ENCODE measurements at places on chromosomes 4 and X. TPM values are rescaled to one million over a fixed set of nuclear protein-coding genes. Genes with fewer than 3 reads are reported as not detected.

DNA sequence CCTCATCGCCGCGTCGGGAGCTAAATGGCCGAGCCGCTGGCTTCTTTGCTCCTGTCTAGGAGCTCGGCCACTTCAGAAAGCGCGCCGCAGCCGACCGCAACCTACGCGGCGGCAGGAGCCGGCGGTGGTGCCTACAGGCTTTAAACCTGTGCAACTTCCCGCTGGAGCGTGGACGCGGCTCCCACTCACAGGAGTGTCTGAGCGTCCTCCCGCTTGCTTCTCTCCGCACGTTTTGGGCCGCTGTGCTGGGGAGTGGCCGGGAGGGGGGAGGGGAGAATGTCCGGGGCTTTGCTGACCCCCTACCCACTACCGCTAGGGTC lies 1.0 kb downstream of the NHSL2 start:
- no peak for DNase-seq

DNA sequence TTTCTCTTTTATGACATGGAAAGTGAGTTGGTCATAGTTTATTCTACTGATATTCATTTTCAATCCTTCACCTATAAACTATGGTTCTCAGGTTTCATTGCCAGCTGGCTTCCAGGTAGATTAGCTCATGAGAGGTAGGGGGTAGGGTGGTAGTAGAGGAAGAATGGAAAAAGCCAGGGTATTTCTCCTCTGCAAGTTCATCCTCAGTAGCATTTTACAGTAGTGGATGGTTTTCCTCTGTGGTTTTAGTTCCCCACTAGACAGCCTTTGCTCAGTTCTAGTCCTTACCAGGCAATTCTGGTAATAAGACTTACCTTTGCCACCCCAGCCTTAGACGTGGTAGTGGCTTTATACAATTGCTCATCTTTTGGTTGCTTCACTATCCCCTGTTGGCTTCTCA lies 8.9 kb upstream of the NAA11 start:
- DNase-seq = no peak

DNA sequence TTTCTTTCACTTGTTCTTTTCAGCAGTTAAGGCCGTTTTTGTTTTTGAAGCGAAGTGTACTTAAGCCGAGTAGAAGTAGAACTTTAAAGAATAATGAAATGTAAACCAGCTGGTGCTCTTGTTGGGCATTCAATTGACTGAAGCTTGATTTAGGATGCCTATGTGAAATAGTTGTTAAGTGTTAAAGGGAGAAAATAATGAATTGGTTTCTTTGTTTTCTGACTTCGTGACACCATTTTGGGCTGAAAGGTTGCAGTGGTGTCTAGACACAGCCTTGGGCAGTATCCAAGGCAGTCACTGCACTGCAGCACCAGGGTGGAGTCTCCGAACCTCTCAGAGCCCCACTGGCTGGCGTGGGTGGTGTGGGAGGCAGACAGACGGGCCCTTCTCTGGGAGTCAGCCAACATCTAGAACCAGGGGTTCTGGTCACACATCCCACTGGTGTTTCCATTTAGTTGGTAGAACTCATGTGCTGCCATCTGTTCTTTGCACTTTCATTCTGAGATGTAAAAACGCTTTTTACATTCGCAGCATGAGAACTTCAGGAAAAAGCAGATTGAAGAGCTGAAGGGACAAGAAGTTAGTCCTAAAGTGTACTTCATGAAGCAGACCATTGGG lies 3.5 kb downstream of the UCHL1 start:
- DNase-seq = no peak

DIAPH2 gene
- 11.8 TPM for polyA plus RNA-seq

SATL1 gene
- polyA plus RNA-seq = not detected

- DNase-seq = no peak
Measured at GRCh38 chr4:181659202-181659601, 584.0 kb upstream of the TENM3 start.

DNA sequence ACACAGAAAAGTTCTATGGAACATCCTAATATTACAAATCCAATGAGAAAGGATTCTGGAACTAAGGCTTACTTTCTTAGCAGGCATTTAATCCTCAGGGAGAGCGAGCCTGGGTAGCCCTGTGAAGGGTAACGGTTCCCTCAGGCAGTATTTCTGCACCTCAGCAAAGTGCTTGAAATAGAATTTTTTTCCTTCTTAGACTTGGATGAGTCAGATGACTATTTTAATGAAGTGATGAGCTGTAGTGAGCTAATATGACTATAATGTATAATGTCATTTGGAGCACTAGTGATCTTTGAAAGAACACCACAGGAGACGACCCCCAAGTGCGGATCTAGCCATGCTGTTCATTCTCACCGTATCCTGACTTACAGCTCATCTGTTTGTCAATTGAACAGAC lies 493.0 kb upstream of the FAM241A start:
- no peak for DNase-seq

DNA sequence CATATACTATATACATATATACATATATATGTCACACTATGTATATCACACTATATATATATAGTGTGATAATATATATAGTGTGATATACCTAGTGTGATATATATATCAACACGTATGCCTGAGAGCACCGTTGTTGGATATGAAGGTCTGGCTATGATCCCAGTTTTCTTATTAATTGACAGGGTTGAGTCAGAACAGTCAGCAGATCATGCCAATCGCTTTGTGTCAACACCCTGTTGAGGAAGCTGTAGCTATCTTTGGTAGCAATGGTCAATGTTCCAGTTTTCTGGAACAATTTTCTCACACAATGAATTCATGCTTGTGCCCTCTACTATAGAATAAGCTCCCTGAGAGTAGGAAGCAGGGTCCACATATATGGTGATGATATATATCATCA lies 496.0 kb upstream of the AGA start:
- DNase-seq = no peak

AKAP4 gene
- polyA plus RNA-seq = not detected

RTL9 gene
- polyA plus RNA-seq = 0.10 TPM

- no peak for DNase-seq
Measured at GRCh38 chr4:141757287-141757686, 120.9 kb downstream of the IL15 start.

- no peak for DNase-seq
Measured at GRCh38 chrX:1871887-1872286, 257.0 kb downstream of the ASMT start.

- no peak for DNase-seq
Measured at GRCh38 chrX:68115371-68115770, 317.9 kb downstream of the OPHN1 start.

CACNA1F gene
- 0.10 TPM for polyA plus RNA-seq

PF4V1 gene
- not detected for polyA plus RNA-seq

- no peak for DNase-seq
Measured at GRCh38 chrX:68018248-68019203, 414.8 kb downstream of the OPHN1 start.

NDNF gene
- 22.2 TPM for polyA plus RNA-seq

DNA sequence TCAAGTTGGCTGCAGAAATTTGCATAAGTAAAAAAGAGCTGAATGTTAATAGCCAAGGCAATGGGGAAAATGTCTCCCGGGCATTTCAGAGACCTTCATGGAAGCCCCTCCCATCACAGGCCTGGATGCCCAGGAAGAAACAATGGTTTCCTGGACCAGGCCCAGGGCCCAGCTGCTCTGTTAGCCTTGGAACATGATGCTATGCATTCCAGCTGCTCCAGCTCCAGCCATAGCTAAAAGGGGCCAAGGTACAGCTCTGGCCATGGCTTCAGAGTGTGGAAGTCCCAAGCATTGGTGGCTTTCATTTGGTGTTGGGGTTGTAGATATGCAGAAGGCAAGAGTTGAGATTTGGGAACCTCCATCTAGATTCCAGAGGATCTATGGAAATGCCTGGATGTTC lies 508.3 kb downstream of the SPRY1 start:
- DNase-seq = no peak

DNA sequence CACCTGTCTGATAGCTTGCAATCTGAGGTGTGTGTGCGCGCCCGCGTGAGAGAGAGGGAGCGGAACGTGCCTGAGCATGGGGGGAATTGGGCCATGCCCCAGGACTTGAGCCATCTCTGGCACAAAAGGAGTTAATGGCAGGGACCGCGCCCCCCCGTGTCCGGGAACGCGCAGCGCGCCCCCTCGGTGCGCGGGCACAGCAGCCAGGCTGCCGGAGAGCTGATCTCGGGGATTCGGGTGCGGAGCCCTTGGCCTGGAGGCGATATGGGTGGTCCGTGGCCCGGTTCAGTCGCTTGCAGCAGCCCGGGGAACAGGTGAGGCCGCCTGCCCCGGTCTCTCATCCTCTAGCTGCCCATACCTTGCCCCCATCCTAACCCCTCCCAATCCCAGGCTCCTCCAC lies at the start of gene NLGN3:
TSS of gene NLGN3 (plus strand) at position 191 of the 400 bp plus-strand sequence. CDS start 2,909 bp downstream, outside the sequence.
- DNase-seq = no peak

DNA sequence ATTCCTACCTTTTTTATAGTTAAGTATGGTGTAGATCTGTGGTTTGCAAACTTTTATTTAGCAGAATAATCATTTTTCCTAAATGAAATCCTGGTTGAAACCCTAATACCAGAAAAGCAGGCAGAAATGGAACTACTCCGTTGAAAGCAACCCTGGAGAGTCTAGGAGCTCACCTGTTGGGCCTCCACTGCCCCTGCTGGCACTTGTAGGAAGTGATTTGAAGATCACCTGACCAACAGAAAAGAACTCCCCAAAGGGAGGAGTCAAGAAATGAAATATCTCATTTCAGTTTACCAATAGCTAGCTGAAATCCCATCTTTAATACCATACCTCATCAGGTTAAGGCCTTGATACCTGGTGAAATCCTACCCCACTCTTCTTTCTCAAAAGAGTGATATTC lies 277.1 kb downstream of the KLHL13 start:
- DNase-seq = no peak

DNA sequence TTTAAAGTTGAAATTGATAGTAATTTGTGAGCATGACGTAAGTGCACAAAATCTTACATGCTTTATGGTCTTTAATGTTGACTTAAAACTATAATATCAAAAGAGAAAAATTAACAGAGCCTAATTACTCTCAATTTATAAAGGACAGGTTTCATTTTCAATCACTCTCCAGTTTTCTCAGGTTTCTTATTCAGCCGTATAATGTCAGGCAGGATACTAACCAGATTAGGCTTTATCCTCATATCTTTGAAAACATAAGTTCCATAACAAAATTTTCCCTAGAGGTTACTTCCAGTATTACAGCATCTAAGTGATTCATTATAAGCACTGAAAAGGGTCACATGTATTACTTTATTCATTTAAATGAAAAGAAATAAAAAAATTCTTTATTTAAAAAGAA lies 492.1 kb downstream of the PACRGL start:
- no peak for DNase-seq

GRCh38 chrX:97844161-97844560 lies 960.5 kb downstream of the RPA4 start:
- DNase-seq = no peak

GRCh38 chr4:20682853-20683252 lies 17.4 kb upstream of the PACRGL start:
- no peak for DNase-seq

TRAM1L1 gene
- polyA plus RNA-seq = 2.6 TPM

KLHL5 gene
- polyA plus RNA-seq = 63.0 TPM

- no peak for DNase-seq
Measured at GRCh38 chr4:125952631-125953030, 637.9 kb downstream of the FAT4 start.

GPRIN3 gene
- polyA plus RNA-seq = 0.66 TPM

MAGIX gene
- 4.0 TPM for polyA plus RNA-seq

GRCh38 chrX:77415882-77416281 lies 31.3 kb upstream of the FGF16 start:
- no peak for DNase-seq

GRCh38 chrX:53286171-53286570 lies 4.8 kb upstream of the IQSEC2 start:
- no peak for DNase-seq

SHISA3 gene
- polyA plus RNA-seq = 2.7 TPM

DNA sequence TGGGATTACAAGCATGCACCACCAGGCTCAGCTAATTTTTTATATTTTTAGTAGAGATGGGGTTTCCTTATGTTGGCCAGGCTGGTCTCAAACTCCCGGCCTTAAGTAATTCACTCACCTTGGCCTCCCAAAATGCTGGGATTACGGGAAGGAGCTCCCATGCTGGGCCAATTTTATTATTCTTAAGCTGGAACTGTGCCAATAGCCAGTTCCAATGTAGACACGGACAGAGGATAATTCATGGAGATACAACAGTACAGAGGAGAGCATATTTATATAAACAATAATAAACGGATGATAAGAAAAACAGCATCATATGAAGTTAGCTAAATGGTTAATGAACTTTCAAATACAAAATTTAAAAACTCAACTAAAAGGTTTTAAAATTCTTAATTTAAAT lies 87.8 kb downstream of the PPA2 start:
- DNase-seq = no peak

MSANTD1 gene
- 0.24 TPM for polyA plus RNA-seq

IQCM gene
- not detected for polyA plus RNA-seq

GRCh38 chr4:62096881-62097280 lies 896.8 kb downstream of the ADGRL3 start:
- DNase-seq = no peak

- no peak for DNase-seq
Measured at GRCh38 chr4:102780476-102781144, 19.8 kb upstream of the MANBA start.

- DNase-seq = no peak
Measured at GRCh38 chr4:152247271-152247975, 288.5 kb downstream of the FBXW7 start.

TCEAL8 gene
- 66.5 TPM for polyA plus RNA-seq

DNA sequence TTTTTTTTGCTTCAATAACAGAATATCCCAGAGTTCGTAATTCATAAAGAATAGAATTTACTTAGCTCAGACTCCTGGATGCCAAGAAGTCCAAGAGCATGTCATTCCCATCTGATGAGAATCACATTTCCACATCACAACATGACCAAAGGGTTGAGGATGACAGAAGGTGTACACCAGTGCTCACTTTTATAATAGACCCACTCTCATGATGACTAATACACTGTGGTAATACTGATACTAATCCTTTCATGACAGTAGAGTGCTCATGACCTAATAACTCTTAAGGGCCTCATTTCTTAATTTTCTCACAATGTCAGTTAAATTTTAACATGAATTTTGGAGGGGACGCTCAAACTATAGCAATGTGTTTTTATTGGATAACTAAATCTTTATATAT lies 69.2 kb downstream of the ZNF732 start:
- no peak for DNase-seq

DNA sequence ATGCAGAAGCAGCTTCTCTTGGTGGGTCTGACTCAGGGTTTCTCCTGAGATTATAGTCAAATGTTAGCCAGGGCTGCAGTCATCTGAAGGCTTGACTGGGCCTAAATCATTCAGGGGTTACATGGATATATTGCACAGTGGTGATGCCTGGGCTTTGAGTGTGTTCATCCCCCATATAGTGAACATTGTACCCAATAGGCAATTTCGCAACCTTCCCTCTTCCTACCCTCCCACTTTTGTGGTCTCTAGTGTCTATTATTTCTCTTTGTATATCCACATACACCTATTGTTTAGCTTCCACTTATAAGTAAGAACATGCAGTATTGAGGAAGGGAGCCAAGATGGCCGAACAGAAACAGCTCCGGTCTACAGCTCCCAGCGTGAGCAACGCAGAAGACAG lies 90.3 kb upstream of the CAMK2D start:
- DNase-seq = no peak

DNA sequence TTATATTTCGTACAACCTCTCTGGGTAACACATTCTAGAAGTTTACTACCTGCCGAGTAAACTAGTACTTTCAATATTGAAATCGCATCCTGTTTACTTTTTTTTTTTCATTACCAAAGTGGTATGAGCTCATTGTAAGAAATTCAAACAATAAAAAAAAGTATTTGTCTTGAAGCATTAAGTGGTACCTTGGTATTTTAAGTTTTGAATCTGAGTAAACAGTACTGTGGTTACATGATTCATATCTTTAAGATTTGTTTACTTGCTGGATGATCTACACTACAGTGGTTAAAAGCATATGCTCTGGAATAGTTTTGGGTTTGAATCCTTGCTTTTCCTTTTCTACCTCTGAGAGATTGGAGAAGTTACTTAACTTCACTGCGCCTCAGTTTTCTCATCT lies 3.8 kb upstream of the MMGT1 start:
- no peak for DNase-seq
